ENCODE measurements at places on chromosomes 13 and 19. TPM values are rescaled to one million over a fixed set of nuclear protein-coding genes. Genes with fewer than 3 reads are reported as not detected.

- DNase-seq = no peak
- no peak overlapping the region for H3K4me3 ChIP-seq
- no peaks in the 10 kb centered on the region for H3K27me3 ChIP-seq
- H3K4me1 ChIP-seq = no peaks in the 10 kb centered on the region
- no peaks in the 10 kb centered on the region for H3K36me3 ChIP-seq
Measured at GRCh38 chr13:86741762-86742285, 929.3 kb upstream of the SLITRK5 start.

DNA sequence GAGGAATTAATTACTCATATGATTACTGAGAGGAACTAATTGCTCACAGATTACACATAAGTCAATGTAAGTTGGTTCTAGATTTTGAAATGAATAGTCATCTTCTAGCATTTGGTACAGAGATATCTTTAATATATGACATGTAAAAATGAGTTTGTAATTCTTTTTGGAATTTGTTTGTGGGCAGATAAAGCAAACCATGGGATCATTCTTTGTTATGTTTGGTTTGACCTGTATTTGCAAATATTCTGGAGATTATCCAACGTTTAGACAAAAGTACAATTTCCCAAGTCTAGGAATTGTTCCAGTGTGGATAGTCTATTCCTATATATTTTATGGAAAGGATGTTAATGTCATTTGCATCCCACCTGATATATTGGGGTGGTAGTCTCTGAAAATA lies 309.6 kb upstream of the EDNRB start:
- no peak overlapping the region for H3K4me3 ChIP-seq
- H3K27me3 ChIP-seq = no peaks in the 10 kb centered on the region
- H3K27ac ChIP-seq = no peak overlapping the region

DNA sequence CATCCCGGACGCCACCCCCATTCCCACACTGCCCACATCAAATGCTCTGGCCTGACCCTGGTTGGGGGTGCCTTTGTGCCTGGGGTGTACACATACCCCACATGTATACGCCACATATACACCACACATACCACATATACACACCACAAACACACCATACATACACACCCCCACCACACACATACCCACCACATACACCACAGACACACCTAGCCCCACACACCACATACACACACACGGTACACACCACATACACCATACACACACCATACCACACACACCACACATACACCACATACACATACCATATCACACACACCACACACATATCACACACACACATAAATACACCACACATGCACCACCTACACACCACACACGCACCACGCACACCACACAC lies 10.2 kb downstream of the ERFL start:
- peaks cover 15% of the 10 kb centered on the region for H3K4me1 ChIP-seq
- no peak for DNase-seq
- no peak overlapping the region for H3K27ac ChIP-seq
- no peaks in the 10 kb centered on the region for H3K36me3 ChIP-seq
- no peak overlapping the region for H3K4me3 ChIP-seq

- H3K36me3 ChIP-seq = peaks cover 12% of the 10 kb centered on the region
- peaks cover 16% of the 10 kb centered on the region for H3K4me1 ChIP-seq
- no peak overlapping the region for H3K27ac ChIP-seq
- DNase-seq = no peak
- H3K27me3 ChIP-seq = no peaks in the 10 kb centered on the region
- no peak overlapping the region for H3K4me3 ChIP-seq
Measured at GRCh38 chr13:45368571-45368970, 27.6 kb upstream of the TPT1 start.

GRCh38 chr19:30330266-30330665 lies 41.9 kb upstream of the ZNF536 start:
- H3K4me3 ChIP-seq = no peak overlapping the region
- no peak for DNase-seq
- H3K27me3 ChIP-seq = no peaks in the 10 kb centered on the region
- no peaks in the 10 kb centered on the region for H3K4me1 ChIP-seq

DNA sequence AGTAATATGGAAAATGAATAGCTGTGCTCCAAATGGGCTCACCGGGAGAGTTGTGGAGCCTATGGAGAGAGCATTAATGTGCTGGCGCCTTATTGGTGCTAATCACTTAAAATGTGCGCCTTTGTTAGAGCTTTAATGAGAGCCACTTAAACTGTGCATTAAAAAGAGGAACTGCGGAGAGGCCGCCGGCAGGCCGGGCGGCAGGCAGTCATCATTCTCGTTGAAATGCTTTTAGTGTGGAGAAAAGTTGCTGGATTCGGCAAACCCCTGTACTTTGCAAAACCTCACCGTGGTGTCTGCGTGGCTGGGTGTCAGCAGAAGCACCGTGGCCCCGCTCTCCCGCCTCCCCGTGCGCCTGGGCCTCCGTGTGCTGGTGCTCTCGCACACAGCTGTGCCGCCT lies 105.5 kb downstream of the KDM4B start:
- no peak for DNase-seq
- no peaks in the 10 kb centered on the region for H3K27me3 ChIP-seq
- peaks cover 20% of the 10 kb centered on the region for H3K4me1 ChIP-seq
- no peak overlapping the region for H3K27ac ChIP-seq
- H3K4me3 ChIP-seq = no peak overlapping the region

DNA sequence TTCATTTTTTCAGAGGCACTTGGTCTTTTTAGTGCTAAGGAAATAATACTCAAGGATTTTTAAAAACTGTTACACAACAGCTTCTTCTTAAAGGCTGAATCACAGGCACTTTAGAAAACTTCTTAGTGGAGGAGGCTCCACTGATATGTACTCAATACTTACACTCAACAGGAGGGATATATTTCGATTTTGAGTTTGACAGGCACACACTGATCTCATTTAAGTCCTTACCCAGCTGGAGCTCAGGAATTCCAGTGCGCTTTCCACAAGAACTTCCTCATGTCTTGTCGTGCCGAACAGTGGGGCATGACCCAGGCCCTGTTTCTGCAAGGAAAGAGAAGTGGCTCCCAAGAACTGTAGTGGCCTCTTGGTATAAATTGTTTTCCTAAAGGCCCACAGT lies 103.8 kb downstream of the RGCC start:
- DNase-seq = no peak
- H3K27me3 ChIP-seq = no peaks in the 10 kb centered on the region
- H3K4me3 ChIP-seq = no peak overlapping the region
- H3K4me1 ChIP-seq = peaks cover 28% of the 10 kb centered on the region
- no peak overlapping the region for H3K27ac ChIP-seq

DNA sequence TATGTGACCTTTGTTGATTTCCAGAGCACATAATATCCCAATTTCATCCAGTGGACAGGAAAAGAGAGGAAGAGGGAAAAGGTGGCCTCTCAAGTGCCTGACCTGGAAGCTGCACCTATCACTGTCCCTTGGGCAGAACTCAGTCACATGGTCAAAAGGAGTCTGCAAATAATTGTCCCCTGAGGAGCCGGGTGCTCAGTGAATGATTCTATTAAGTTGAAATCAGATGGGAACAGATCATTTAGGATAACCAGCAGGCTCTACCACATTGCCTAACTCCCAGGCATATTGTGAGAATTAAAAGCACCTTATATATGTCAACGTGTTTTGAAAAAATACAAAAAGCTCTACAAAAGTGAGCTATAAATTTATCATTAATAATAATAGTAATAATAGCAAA lies 6.8 kb downstream of the KL start:
- DNase-seq = no peak
- no peaks in the 10 kb centered on the region for H3K27me3 ChIP-seq
- H3K27ac ChIP-seq = no peak overlapping the region
- H3K36me3 ChIP-seq = no peaks in the 10 kb centered on the region

GRCh38 chr19:28941833-28942232 lies 271.1 kb downstream of the UQCRFS1 start:
- H3K27me3 ChIP-seq = peaks cover 31% of the 10 kb centered on the region
- no peak overlapping the region for H3K27ac ChIP-seq
- H3K4me1 ChIP-seq = no peaks in the 10 kb centered on the region
- no peak for DNase-seq
- H3K4me3 ChIP-seq = no peak overlapping the region

GRCh38 chr13:30757026-30757742 lies 21.8 kb downstream of the ALOX5AP start:
- DNase-seq = no peak
- no peak overlapping the region for H3K4me3 ChIP-seq
- H3K27me3 ChIP-seq = no peaks in the 10 kb centered on the region
- H3K27ac ChIP-seq = no peak overlapping the region
- H3K36me3 ChIP-seq = no peaks in the 10 kb centered on the region
- no peaks in the 10 kb centered on the region for H3K4me1 ChIP-seq

Gene ZNF823
- 6.7 TPM for total RNA-seq

Gene TRIM28
- total RNA-seq = 220 TPM

Gene ZNF440
- total RNA-seq = 6.4 TPM
